HT1080 (cell line): ENCODE measurements at places on chromosomes 1 and 21. TPM values are rescaled to one million over a fixed set of nuclear protein-coding genes. Genes with fewer than 3 reads are reported as not detected.

The MXRA8 gene
- total RNA-seq = 0.11 and 0.50 TPM in 2 replicates

The SLFNL1 gene
- 0.17 TPM in 1 of 2 replicates, not detected in the other for total RNA-seq

DNA sequence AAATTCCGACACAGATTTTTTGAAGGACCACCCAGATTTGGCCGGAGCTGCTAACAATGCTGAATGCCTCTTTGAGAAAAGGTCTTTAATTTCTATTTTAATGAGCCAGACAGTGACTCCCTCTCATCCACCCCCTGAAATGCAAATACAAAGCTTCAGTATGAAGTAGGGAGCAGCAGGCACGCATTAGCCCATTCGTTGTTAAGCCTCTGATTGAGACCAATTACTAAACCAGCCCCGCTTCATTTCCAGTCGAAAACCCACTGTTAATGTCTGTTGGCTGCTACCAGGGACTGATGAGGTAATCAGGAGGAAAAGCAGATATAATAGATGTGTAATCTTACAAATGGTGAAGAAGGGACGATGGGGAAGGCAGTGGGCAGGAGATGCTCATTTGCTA, 4.8 kb upstream of the C8A start:
- DNase-seq = no peak

DNA sequence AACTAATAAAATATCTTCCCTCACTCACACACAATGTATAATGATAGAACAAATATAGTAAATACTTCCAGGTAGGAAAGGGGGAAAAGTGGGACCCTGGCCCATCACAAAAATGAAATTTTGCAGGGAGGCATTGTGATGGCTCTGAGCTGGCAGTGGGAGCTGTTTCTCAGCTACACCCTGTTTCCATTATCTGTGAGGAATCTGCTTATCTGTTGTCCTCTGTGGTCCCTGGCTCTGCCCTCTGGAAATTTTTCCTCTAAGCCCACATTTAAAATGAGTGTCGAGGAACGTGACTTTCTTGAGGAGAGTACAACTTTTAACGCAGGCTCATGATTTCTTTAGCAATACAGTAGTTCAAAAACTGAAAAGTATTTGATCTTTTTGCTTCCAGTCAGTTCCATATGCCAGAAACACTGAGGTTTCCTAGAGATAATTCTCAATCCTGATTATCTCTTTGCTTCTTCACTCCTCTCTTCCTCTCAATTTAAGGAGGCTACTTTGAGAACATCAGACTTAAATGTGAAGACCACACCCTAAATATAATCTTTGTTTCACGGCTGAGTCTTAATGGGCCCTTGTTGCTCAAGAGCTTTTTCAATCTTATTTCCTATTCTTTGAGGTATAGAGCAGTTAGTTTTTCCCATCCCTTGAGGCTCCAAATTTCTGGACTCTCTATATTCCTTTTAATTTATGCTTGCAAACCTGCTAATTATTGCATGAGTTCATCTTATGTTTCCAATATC, 5.0 kb upstream of the EEIG2 start:
- no peak for DNase-seq

GRCh38 chr1:3945222-3945621, 45.1 kb upstream of the C1orf174 start:
- DNase-seq = no peak

DNA sequence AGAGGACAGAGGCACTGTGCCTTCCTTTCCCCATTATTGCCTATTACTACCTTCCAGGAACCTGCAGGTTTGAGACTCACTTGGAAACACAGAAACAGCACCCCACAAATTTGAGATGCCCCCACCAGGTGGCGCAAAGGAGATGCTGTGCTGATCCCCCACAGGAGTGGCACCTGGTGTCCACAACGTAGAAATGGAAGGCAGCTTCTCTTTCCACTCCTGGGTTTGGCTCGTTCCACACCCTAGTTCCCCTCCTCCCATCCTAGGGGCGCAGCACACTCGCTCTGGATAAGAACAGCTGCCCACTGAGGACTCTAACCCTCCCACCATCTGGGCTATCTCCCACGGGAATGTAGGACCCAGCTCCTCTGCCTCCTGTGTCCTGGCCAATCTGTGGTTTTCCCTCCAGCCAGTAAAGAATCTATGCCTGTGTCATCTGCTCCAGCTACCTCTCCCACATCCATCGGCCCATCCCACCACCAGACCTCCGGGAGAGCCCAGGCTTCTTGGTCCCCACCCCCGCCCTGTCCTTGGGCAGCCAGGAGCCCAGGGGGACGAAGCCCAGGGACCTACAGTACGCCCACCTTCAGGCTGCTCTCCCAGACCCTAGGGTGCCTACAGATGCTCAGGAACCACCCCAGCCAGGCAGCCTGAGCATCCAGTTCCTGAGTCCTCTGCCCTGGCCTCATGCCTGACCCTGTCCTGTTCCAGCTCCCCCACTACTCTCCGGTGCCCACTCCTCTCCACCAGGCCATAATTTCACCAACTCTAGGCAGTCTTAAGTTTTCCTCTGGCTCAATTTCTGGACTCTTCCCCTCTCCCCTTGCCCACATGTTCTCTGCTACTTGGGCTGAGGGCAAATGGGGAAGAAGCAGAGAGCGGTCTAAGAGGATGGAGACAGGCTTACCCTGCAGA, 549 bp downstream of the THBS3 start:
- DNase-seq = peak; percentile 77

- peak; percentile 86 for DNase-seq
Observed at GRCh38 chr1:85495556-85495955, 30.6 kb upstream of the DDAH1 start.

DNA sequence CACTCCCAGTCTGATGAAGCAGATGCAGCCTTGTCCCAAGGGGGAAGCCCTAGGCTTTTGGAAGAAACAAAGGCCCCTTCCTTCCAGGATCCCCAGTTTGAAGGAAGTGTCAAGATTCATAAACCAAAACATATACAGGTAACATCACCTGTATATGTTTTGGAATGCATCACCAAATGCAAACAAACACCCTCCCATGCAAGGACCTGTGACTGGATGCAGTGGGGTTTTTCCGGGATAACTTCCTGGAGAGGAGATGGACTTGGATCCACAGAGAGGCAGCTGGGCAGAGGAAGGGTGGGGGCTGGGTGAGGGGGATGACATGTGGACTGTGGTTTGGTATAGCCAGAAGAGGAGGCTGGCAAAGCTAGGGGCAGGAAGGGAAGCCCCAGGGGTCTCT, 1.5 kb upstream of the PLA2G2F start:
- no peak for DNase-seq

DNA sequence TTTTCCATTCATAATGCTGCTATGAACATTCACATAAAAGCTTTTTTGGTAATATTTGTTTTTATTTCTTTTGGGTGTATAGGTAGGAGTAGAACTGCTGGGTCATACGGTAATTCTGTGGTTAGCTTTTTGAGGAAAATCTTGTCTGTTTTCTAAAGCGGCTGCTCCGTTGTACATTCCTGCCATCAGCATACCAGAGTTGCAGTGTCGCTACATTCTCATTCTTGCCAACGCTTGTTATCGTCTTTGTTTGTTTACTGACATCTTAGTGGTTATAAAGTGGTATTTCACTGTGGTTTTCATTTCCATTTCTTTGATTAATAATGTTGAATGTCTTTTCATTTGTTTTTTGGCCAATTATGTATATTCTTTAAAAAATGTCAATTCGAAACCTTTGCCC, 469.8 kb upstream of the ZP4 start:
- no peak for DNase-seq
